ENCODE measurements at places on chromosomes 12 and 14.

- DNase-seq: no peak
Measured at GRCh38 chr12:126742241-126742641, 1524.7 kb upstream of the TMEM132C start.

GRCh38 chr14:93859957-93860356, 67.2 kb upstream of the FAM181A start:
- DNase-seq: peak; percentile 37

DNA sequence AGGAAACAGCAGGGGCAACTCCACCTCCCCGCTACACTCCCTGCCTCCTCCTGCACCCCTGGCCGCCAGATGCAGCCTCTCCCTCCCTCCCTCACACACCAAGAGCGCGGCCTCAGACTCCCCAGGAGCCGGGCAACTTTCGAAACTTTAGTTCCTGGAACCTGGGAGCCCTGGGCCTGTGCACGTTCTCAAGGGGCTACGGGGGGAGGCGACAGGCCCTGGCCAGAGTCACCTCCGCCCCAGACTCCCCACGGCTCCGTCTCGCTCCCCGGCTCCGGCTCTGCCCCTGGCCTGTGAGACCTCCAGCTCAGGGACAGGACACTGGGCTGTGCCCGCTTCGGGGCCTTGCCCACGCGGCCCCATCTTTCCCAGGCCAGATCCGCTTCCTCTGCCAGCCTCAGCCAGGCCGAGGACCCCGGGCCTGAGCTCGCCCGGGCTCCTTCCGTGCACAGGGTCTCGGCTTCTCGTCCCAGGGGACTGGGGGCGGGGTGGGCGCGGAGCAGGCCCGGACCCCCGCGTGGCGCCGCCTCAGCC, 5.5 kb downstream of the AMN start:
- no peak for DNase-seq

- DNase-seq: no peak
Measured at GRCh38 chr14:71324767-71325272, 417.6 kb downstream of the PCNX1 start.

- no peak for DNase-seq
Measured at GRCh38 chr12:50508414-50508813, 3.6 kb downstream of the DIP2B start.

- no peak for DNase-seq
Measured at GRCh38 chr12:79597910-79598309, 92.9 kb downstream of the PAWR start.

- DNase-seq: peak; percentile 9
Measured at GRCh38 chr14:57712102-57712501, 153.8 kb downstream of the SLC35F4 start.

GRCh38 chr14:33768458-33768830, 182.4 kb downstream of the EGLN3 start:
- DNase-seq: no peak
